ENCODE measurements at places on chromosomes 1 and 21.

- H3K4me1 ChIP-seq = peaks cover 3% of the 10 kb centered on the region
- no peak overlapping the region for H3K4me3 ChIP-seq
- H3K27ac ChIP-seq = no peak overlapping the region
- no peaks in the 10 kb centered on the region for H3K27me3 ChIP-seq
- DNase-seq = no peak
These were observed 20.0 kb downstream of the SLC45A1 start for GRCh38 chr1:8337776-8338525.

- no peak for DNase-seq
- no peaks in the 10 kb centered on the region for H3K27me3 ChIP-seq
- no peak overlapping the region for H3K4me3 ChIP-seq
- no peaks in the 10 kb centered on the region for H3K36me3 ChIP-seq
- no peaks in the 10 kb centered on the region for H3K4me1 ChIP-seq
These were observed 82.7 kb upstream of the ZBTB18 start for GRCh38 chr1:243968413-243968812.

DNA sequence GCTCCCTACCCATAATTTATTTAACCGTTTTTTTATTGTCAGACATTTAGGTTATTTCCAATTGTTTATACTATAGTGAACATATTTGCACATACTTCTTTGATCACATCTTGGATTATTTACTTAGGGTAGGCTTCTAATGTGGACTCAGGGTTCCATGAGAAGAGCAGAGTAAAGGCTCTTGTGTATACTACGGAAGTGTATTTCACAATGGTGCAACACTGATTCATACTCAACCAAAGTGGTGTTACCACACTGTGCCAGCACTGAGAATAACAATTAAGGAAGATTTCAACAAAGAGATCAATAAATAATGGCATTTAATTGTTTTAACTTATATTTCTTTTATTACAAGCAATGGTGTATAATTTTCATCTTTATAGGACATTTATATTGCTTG, 251.2 kb downstream of the ZNF326 start:
- H3K27me3 ChIP-seq = no peaks in the 10 kb centered on the region
- DNase-seq = no peak
- H3K4me3 ChIP-seq = no peak overlapping the region
- H3K36me3 ChIP-seq = no peaks in the 10 kb centered on the region
- no peaks in the 10 kb centered on the region for H3K4me1 ChIP-seq

DNA sequence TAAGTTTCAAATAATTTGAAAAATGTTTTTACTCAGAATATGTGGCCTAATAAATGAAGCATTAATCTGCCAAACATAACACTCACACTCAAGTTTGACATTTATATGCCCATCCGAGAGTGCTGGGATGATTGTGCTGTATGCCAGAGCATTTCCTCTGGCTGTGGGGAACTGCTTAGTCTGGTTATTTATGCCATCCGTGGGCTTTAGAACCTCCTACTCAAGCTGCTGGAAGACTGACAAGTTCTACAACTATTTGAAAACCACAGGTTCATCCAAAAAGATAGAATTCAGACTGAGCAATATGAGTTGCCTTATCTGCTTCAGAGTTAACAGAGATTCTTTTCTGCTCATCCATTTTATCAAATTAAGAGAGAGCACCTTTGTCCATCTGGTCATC, 25.9 kb downstream of the PCNX2 start:
- no peaks in the 10 kb centered on the region for H3K36me3 ChIP-seq
- no peaks in the 10 kb centered on the region for H3K27me3 ChIP-seq
- H3K4me1 ChIP-seq = no peaks in the 10 kb centered on the region
- no peak overlapping the region for H3K4me3 ChIP-seq
- no peak overlapping the region for H3K27ac ChIP-seq
- DNase-seq = no peak

GRCh38 chr1:218573925-218574324, 228.8 kb downstream of the TGFB2 start:
- H3K4me1 ChIP-seq = no peaks in the 10 kb centered on the region
- DNase-seq = no peak
- H3K27ac ChIP-seq = no peak overlapping the region
- no peak overlapping the region for H3K4me3 ChIP-seq
- H3K36me3 ChIP-seq = no peaks in the 10 kb centered on the region

DNA sequence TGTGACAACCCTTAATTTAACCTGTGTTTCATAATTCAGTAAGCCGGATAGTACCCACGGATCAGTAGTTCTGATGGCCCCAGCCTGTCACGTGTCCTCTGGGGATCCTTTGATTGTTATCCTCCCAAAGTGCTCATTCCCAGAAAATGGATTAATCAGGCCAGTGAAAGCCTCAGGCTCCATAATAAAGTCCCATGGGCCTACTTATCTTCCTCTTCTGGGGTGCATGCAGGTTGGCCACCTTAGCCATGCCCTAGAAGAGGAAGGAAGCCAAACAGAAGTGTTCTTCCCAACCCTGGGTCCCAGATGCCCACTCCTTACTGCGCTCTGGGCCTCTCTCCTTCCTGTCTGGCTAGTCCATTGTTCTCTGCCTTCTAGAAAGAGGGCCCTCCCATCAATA, 146.1 kb downstream of the EDEM3 start:
- DNase-seq = no peak
- no peaks in the 10 kb centered on the region for H3K27me3 ChIP-seq
- H3K27ac ChIP-seq = no peak overlapping the region
- H3K4me3 ChIP-seq = no peak overlapping the region
- H3K36me3 ChIP-seq = no peaks in the 10 kb centered on the region

DNA sequence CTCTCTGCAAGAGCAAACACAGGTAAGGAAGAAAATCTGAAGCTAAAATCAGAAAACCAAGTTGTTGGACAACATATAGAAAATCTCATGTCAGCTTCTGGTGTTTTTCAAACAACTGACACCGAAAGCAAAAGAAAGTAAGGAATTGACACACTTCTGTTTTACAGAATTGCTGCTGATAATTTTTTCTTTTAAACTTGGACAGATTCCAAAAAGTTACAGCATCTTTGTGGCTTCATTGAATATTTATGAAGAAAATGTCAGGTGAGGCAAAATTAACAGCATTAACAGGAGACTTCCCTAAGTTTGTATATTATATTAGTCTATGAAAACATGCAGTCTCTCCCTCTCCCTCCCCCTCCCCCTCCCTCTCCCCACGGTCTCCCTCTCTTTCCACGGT, 14.9 kb upstream of the CTSS start:
- no peaks in the 10 kb centered on the region for H3K36me3 ChIP-seq
- H3K27me3 ChIP-seq = no peaks in the 10 kb centered on the region
- no peak overlapping the region for H3K27ac ChIP-seq
- no peak for DNase-seq
- no peaks in the 10 kb centered on the region for H3K4me1 ChIP-seq

DNA sequence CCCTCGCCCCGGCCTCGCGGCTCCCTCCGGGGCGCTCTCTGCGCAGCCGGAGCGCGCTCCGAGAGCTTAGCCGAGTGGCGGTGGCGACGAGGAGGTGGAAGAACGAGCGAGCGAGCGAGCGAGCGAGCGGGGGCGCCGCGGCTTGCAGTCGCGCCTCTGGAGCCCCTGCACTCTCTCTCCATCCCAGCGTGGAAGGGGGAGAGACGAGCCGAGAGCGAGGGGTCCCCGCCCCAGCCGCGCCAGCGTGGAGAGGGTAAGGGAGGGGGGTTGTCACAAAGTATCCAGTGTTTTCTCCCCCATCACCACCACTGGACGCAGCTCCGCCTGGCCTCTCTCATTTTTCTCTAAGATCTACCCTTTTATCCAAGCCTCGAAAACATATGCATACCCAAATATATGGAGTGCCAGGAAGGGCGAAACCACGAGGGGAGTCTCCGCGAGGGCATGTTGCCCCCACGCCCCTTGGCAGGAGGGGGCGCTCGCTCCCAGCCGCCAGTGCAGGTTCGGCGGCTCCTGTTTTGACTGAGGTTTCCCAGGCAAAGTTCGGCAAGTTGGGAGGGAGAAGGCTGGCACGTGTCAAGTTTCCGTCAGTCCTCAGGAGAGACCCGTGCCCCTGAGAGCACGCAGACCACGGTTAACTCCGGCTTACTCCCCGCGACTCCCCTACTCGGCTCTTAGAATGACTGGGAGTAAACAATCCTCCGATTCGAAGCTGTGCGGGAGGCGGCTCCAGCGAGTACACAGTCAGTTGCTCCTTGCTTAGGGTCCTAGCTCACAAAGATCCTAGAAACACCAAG, 569 bp upstream of the DAB1 start:
- no peak overlapping the region for H3K27ac ChIP-seq
- no peaks in the 10 kb centered on the region for H3K36me3 ChIP-seq
- DNase-seq = no peak
- H3K4me1 ChIP-seq = peaks cover 28% of the 10 kb centered on the region
- H3K4me3 ChIP-seq = peak overlapping the region; percentile 46

DNA sequence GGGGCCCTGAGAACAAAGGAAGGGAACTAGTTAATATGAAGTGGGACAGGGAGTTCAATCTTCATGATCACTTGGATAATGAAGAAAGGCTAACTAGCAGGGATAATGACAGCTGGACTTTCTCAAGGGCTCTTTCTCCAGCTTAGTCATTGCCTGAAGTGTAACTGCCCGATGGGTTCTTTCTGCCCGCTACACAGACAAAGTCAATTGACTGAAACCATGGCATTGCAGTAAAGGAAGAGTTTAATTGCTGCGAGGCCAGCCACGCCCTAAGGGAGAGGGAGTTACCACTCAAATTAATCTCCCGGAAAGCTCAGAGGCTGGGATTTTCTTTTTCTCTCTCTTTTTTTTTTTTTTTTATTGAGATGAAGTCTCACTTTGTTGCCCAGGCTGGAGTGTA, 16.6 kb upstream of the SLC2A5 start:
- no peak overlapping the region for H3K27ac ChIP-seq
- no peak overlapping the region for H3K4me3 ChIP-seq
- peaks cover 27% of the 10 kb centered on the region for H3K4me1 ChIP-seq
- no peaks in the 10 kb centered on the region for H3K36me3 ChIP-seq
- H3K27me3 ChIP-seq = no peaks in the 10 kb centered on the region

DNA sequence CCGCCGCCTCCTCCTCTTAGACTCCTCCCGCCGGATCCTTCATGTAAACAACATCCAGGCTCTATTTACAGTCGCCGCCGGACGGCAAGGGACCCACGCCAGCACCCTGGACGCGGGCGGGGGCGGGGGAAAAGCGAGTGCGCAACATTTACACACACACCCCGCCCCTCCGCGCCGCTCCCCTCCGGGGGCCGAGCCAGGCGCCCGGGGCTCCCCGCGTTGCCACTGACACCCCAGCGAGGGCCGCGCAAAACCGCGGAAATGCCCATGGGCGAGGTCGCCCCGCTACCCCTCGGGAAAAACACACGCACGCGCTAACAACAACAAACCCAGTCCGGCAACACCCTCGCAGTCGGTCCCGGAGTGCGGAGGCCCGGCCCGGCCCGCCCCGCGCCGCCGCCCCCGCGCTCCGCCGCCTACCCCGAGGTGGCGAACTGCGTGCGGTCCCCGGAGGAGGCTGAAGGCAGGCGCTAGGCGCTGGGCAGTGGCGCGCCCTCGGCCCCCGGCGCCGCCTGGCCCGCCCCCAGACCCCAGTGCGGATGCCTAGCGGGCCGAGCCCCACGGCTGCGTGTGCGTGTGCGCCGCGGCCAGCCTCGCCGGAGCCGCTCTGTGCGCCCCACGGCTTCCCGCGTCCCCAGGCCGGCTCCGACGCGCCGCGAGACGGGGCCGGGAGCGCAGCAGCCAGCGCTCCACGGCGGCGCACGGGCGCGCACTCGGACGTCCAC, 81.1 kb upstream of the AK4 start:
- peak overlapping the region; percentile 79 for H3K4me3 ChIP-seq
- no peaks in the 10 kb centered on the region for H3K36me3 ChIP-seq
- H3K27ac ChIP-seq = peak overlapping the region; percentile 100
- peaks cover 46% of the 10 kb centered on the region for H3K4me1 ChIP-seq
- peak; percentile 97 for DNase-seq

DNA sequence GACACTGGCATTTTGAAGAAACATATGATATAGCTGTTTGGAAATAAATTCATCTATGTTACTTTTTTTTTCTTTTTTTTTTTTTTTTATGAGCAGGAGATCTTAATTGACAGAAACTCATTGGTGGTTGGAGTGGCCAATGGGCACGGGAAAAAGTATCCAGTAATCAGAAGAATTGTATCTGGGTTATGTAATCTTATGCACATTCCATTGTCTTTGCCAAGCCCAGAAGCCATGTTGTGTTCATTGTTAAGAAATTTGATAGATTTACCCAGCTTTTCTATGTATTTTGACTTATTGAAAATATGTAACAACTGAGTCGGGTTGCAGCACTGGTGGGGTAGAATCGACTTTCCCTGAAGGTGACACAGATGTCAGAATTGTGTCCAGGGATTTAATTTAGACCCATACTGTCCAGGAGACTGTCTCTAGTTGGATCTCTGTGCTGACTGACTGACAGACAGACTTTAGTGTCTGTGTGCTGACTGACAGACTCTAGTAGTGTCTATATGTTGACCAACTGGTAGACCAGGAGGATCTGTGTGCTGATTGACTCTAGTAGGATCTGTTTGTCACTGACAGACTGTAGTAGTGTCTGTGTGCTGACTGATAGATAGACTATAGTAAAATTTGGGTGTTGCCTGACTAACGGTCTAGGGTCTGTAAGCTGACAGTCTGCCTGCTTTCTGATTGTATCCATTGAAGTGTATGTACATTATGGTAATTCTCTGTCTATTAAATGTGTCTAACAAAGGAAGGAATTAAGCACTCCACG, 12.3 kb upstream of the C4BPB start:
- H3K4me3 ChIP-seq = no peak overlapping the region
- H3K27me3 ChIP-seq = no peaks in the 10 kb centered on the region
- H3K4me1 ChIP-seq = peaks cover 21% of the 10 kb centered on the region
- no peak for DNase-seq

DNA sequence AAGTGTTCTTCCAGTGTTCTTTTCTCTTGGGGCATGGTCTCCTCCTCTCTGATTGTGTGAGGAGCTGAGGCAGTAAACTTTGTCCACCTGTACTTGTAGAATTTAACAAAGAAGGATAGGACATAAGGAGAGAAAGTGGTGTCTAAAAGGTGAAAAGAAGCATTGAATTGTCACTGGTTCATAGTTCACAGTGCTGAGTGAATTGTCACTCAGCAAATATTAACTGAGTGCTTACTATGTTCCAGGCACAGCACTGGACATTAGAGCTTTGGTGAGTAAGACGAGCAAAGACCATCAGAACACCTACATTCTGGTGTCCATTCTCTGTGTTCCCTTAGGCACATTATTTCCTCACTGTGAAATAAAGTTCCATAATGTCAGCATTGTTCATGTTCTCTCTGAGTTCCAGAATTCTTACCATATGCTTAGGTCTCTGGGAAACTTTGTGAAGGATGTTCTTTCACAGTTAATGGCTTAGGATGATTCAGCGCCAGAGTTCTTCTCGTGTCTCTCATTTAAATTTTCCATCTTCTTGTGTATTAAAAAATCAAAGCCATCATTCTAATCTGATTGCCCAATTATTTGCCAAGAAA, 156.8 kb upstream of the HOOK1 start:
- H3K4me3 ChIP-seq = no peak overlapping the region
- no peak overlapping the region for H3K27ac ChIP-seq
- no peaks in the 10 kb centered on the region for H3K36me3 ChIP-seq
- no peaks in the 10 kb centered on the region for H3K4me1 ChIP-seq

- peaks cover 32% of the 10 kb centered on the region for H3K4me1 ChIP-seq
- H3K36me3 ChIP-seq = peaks cover 15% of the 10 kb centered on the region
- DNase-seq = no peak
- no peaks in the 10 kb centered on the region for H3K27me3 ChIP-seq
- H3K27ac ChIP-seq = no peak overlapping the region
These were observed 2.1 kb upstream of the CLDN19 start for GRCh38 chr1:42742141-42742540.

GRCh38 chr1:226717256-226717909, 21.7 kb downstream of the ITPKB start:
- H3K27me3 ChIP-seq = no peaks in the 10 kb centered on the region
- peaks cover 28% of the 10 kb centered on the region for H3K4me1 ChIP-seq
- no peaks in the 10 kb centered on the region for H3K36me3 ChIP-seq
- peak; percentile 59 for DNase-seq

Measured in suprapubic skin (tissue), 4 donors.